HL-60 (cell line): ENCODE measurements at places on chromosomes 6 and 20.
A peak's percentile ranks its signal among the peaks of the same experiment; 100 is the strongest.

DNA sequence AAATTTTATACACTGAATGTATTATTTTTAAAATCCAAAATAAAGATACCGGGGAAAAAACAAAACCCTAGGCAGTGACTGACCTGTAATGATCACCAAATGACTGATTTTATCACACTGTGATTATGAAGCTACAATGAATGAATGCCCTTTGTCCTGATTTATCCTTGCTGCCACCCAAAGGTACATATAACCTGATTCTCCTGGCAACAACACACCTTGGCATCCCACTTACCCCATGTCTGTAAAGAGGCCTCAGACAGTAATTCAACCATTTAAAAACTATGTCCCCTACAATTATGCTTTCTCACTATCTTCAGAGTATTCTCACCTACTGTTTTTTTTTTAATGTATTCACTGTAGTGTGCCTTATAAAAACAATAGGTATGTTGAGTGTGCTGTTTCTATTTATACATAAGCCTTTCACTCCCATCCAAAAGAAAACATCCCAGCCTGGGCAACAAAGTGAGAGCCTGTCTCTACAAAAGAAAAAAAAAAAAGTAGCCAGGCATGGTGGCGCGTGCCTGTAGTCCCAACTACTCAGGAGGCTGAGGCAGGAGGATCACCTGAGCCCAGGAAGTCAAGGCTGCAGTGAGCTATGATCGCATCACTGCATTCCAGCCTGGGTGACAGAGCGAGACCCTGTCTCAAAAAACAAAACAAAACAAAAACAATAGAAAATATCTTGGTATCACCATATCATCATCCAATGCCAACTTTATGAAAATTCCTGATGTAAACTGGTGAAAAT is 21.7 kb downstream of the B4GALT5 start:
- DNase-seq, result no peak

DNA sequence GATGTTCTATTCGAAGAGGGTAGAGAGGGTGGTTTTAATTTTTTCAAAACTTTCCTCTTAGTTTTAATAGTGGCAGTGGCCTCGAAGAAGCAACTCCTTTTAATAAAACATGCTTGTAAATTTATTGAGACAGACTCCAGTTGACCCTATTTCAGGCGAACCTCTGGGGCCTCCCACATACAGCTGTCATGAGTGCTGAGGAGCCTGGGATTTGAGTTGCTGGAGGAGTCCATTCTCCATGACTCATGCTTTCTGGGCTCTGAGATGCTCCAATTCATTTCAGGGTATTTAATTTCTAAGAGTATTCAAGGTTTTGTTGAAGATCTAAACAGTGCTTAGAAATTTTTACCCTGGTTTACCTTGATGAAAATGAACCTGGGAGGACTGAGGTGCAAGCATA is 580.4 kb downstream of the CBLN4 start:
- no peak for DNase-seq

GRCh38 chr20:31930779-31931178 is 21.1 kb downstream of the PDRG1 start:
- DNase-seq, result no peak

DNA sequence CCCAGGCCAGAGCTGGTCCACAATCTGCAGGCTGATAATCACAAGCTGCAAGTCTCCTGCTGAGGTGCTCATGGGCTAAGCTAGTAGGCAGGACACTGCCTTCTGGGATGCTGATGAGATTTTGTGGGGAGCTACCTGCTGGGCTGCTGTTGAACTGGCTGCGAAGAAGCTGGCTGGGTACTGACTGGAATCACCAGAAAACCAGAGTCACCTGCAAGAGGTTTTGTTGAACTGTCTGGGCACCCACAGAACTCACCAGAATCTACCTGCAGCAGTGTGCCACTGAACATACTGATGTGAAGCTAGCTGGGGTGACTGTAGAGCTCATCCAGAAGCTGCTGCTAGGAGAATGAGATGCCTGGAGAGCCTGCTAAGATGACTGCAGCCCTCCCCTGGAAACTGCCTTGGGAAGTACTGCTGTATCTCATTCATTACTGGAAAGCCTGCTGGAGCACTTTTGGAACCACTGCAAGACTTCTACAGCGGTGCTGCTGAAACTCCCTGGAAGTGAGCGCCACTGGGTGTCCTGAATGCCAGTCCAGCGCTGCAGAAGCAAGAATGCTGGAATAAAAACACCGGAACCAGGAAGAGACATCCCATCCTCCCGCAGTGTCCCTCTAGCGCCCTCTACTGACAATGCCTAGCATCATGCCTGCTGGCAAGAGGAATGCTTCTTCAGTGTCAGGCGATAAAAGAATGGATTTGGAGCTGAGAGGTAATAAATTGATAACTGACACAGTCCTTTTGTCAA is 64.9 kb upstream of the ARHGAP18 start:
- DNase-seq, result peak; percentile 63

DNA sequence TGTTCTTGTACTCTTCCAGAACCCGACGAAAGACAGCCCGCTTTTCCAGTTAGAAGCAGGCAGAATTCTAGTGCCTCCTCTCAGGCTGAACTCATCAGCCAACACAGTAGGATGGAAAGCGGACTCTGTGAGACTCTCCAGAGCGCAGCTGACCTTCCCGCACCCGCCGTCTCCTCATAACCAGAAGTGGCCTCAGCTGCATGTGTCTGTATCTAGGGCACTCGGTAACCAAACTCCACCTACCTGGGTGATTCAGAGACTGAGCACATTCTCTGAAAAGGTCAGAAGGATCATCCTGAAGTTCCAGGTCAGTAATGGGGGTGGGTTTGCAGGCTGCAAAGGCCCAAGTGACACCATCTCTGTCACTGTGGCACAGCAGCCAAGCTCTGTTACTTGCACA is 66.7 kb upstream of the NFATC2 start:
- DNase-seq, result no peak
